COR-L47 (cell line): ENCODE measurements at places on chromosomes 1 and 21.
A peak's percentile ranks its signal among the peaks of the same experiment; 100 is the strongest.

DNA sequence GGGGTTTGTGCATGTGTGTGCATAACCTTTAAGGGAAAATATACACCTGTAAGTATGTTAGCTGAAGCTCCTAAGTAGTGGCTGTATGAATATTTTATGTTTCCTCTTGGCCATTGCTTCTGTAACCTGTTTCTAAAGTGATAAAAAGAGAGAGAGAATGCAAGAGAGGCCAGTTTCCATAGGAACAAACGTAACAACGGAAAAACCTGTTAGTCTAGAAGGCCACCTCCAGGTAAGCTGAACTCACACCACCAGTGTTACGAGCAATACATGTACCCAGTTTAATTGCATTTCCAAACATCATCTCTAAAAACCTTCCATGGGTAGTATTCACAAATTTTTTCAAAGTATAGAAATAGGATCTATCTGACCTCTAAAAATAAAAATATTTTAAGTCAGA lies 63.1 kb downstream of the PLPPR4 start:
- DNase-seq: no peak

DNA sequence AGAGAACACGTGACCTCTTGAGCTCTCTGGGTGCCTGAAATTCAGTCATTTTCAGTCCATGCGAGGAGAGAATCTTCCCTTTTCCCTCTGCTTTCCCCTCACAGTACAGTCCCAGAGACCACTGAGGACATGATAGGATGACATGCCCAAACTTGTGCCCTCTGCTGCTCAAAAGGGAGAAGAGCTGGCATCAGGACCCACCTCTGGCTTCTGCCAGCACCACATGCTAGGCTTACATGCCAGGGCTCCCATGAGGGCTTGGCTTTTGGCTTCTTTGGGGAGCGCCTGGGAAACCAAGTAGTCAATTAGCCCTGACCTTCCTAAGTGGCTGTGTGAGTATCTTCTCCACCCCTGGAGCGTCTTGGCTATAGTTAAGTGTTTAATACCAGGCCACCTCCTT lies 13.8 kb upstream of the KCNQ4 start:
- no peak for DNase-seq

GRCh38 chr1:15196807-15197530 lies 43.4 kb downstream of the TMEM51 start:
- no peak for DNase-seq

DNA sequence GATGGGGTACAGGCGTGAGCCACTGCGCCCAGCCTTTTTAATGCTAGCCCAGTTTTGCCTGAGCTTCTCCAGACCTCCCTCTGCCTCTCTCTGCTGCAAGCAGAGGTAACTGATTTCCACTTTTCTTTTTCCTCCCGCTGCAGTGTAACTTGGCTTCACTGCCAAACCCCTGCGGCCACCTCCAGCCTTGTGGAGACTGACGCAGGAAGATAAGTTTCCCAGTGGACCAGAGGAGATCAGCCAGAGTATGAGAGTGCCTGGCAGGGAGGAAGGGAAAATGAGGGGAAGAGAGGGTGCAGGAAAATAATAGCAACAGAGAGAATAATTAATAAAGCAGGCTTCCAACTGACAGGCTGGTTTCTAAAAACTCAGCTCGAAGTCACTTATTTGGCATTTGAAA lies 143.7 kb downstream of the PCNX2 start:
- DNase-seq: no peak

DNA sequence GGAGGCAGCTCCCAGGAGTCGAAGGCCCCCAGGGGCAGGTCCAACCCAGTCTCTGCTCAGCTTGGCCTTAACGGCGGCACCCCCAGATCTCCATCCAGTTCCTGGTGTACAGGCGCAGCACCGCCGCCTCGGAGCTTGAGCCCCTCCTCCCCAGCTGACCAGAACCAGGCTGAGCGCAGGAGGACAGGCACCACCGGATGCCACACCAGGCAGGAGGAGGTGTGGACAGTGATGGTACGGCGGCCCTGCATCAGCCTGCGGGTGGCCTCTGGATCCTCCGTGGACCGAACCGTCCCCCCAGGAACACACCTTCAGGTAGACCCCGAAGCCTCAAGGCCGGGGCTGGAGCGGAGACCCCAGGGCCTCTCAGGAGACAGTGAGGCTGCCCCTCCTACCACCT lies 16.4 kb downstream of the SLC66A1 start:
- DNase-seq: no peak

- DNase-seq: no peak
Observed at GRCh38 chr1:208728815-208729214, 484.6 kb upstream of the PLXNA2 start.

DNA sequence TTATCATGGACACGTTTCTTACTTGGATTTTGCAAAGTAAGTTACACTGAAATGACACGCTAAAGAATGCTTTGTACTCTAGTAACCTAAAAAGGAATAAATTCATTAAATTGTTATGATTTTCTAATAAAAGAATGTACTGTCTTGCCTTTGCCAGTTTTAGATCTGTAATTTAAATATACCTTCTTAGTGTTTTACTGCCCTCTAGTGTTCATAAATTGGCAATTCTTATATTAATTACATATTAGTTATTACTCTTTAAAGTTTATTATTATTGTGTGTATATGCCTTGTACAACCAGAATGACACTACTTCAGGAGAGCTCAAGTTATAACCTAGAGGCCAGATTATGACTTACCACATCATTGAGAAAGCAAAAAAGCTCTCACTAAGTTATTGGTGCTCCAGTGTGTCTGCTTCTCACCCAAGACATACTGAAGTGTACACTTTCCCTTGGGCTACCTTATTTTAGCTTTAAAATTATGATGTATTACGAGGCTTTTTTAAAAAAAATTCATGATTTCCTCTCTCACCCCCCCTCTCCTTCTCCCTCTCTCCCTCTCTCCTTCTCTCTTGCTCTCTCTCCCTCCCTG lies 169.9 kb downstream of the HS2ST1 start:
- peak; percentile 26 for DNase-seq

DNA sequence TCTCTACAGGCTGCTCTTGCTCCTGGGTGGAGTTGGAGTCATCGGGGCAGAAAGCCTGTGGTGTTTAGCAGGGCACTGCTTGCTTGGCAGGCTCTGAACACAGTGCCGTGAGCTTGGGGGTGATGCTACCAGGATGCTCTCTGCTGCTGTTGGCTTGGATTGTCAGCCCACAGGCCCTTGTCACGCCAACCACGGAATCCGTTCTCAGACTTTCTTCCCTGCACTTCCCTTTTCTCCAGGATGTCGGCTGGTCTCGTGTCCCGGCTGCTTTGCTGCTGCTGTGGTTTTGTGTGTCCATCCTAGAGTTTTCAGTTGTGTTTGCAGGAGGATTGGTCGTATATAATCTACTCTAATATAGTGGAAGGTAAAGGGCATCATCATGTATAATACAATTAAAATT lies 44.4 kb upstream of the TTC34 start:
- no peak for DNase-seq

DNA sequence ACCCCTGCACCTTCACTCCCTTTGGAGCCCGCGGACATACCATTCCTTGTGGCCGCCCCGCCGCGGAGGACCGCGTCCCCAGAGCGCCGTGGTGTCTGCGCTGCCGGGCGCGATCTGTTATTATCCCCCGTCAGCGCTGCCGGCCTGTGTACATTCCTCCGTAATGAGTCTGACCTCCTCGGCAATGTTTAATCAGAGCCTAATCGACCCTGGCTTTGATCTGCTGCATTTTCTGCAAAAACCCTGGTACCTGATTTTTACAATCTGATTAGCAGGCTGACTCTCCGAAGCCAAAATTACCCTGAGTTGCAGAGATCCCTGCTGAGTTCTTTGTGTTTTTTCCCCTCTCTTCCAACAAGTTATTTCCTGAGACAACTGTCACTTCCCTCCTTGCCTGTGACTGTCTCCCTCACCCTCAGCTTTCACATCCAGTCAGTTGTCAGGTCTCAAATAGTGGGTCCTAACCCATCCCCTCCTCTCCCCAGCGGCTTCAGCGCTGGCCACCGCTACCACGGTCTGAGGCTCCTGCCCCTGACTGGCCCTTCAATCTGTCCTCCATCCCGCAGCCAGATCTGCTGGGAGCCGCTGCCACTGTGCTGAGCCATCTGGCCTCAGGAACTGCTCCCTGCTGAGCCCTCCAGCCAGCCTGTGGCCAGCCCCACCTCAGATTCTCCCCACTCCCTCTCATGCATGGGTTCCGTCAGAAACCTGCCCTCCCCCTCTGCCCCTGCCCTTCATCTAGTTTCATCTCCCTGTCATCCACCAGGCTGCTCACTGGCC lies 53.5 kb downstream of the GLIS1 start:
- DNase-seq: peak; percentile 47

GRCh38 chr1:2468540-2468939 lies 7.5 kb upstream of the PLCH2 start:
- no peak for DNase-seq

- no peak for DNase-seq
Observed at GRCh38 chr21:15682186-15682895, 47.4 kb upstream of the USP25 start.

GRCh38 chr1:50271968-50272578 lies 151.2 kb downstream of the DMRTA2 start:
- no peak for DNase-seq

DNA sequence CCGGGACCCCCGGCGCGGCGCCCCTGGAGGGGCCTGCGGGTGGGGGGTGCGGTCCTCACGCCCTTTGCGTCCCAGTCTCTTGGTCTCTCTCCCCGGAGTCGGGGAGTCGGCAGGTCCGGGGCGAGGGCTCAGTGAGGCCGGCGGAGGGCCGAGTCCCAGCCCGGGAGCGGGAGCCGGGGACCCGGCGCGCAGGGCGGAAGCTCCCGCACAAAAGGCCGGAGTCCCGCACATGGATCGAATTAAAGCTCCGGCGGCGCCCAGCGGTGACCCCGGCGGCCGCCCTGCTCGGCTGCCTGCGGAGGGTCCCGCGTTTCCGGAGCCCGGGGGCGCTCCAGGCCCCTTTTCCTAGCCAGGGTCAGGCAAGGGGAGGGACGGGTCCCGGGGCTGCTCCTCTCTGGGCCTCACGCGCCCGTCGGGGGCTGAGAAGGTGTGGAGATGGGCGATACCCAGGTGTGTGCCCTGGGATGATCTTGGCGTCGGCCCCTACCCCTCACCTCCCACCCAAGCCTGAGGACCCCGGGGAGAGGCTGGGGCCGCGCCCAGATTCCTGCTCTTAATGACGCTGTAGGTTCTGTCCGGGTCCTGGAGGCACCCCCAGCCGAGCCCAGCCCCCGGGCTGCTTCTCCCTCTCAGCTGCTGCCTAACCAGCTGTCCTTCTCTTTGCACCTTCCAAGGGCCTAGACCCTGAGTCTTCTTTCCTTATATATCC lies 512 bp downstream of the FBLIM1 start:
- no peak for DNase-seq

DNA sequence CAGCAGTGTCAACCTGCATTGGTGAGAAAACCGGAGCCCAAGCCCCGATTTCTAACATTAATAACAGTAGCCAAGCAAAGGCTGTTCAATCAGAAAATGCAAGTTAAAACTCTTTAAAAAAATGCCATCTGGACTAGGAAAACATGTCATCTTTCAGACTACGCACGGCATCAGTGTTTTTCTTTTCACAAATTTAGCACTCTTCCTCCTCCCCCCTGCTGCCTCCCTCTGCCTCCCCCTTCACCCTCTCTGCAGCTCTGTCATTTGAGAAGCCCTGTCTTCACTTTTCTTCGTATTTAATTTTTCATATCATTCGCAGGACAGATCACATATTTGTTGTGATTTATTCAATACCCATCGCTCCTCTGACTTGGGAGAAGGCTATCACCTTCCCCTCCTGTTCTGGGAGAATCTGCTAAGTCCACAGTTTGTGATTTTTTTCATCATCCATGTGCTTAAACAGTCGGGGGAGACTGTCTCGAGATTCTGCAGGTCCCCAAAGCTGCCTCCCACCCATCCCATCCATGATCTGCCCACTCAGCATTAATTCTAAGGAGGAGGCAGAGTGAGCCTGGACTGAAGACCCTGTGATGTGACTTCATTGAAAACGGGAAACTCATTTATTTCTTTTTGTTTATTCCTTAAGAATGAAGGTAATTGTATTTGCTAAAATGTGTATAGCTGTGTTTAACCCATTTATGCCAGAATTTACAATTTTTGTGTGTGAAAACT lies 84.8 kb downstream of the PROX1 start:
- DNase-seq: no peak

GRCh38 chr1:189253601-189254350 lies 1223.9 kb downstream of the BRINP3 start:
- no peak for DNase-seq

- DNase-seq: peak; percentile 57
Observed at GRCh38 chr1:237562242-237562823, 328.4 kb downstream of the ZP4 start.

- DNase-seq: no peak
Observed at GRCh38 chr1:59819566-59820438, 5.1 kb downstream of the HOOK1 start.

DNA sequence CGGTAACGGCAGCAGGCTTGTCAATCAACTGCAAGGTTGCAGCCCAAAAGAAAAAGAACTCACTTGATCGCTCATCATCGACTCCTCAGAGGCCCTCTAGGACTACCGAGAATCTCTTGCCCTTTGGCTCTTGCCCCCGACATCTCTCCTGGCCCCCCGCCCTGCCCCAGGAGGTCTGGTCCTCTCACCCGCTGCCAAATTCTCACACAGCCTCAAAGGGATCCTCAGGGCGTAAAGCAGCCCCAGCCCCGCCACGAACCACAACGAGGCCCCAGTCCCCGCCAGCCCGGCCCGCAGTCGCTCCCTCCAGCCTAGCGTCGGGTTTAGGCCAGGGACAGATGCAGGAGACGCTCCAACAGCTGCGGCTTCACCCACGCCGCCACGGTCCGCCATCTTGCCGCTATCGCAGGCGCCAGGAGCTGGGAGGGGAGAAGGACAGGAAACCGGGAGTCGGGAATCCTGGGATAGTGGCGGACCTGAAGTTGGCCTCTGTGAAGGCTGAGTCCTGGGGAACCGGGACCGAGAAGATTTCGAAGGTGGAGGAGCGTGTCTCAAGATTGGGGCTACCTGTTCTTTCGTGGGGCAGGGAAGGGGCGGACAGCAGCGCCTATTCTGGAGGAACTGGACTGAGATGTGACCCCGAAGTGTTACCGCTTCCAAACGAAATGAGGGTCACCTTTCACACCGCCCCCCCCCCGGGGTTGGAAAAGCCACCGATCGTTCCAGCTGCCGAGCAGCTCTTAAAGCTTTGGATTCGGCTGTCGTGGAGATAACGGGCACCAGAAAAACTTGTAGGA lies at the start of gene ST7L:
TSS of gene ST7L (minus strand) at position 421 of the 797 bp plus-strand sequence. CDS start at position 393, 28 bp downstream.
- peak; percentile 60 for DNase-seq

- no peak for DNase-seq
Observed at GRCh38 chr1:184988506-184988905, 14.2 kb upstream of the NIBAN1 start.

- DNase-seq: no peak
Observed at GRCh38 chr1:110384581-110385321, 6.1 kb downstream of the SLC16A4 start.

GRCh38 chr1:181587870-181588438 lies 104.6 kb downstream of the CACNA1E start:
- DNase-seq: no peak

DNA sequence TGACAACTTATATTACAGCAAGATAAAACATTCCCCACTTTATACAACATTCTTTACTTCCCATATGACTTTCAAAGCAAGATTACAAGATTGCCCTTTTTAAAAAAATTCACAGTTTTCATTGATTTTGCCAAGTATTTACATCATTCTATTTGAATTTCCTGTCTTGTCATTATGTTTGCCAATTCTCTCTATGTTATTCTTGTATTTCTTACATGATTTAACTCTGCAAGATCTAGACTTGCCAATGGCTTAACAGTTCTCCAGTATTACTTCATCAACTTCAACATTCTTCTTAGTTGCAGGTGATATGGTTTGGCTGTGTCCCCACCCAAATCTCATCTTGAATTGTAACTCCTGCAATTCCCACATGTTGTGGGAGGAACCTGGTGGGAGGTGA lies 31.6 kb downstream of the FMO4 start:
- no peak for DNase-seq
